ENCODE measurements at places on chromosomes 7 and 10.
A peak's percentile ranks its signal among the peaks of the same experiment; 100 is the strongest.

GRCh38 chr7:118183428-118183785, 557 bp upstream of the LSM8 start:
- no peak for DNase-seq

GRCh38 chr7:117171106-117171505, 151.8 kb downstream of the WNT2 start:
- no peak for DNase-seq

DNA sequence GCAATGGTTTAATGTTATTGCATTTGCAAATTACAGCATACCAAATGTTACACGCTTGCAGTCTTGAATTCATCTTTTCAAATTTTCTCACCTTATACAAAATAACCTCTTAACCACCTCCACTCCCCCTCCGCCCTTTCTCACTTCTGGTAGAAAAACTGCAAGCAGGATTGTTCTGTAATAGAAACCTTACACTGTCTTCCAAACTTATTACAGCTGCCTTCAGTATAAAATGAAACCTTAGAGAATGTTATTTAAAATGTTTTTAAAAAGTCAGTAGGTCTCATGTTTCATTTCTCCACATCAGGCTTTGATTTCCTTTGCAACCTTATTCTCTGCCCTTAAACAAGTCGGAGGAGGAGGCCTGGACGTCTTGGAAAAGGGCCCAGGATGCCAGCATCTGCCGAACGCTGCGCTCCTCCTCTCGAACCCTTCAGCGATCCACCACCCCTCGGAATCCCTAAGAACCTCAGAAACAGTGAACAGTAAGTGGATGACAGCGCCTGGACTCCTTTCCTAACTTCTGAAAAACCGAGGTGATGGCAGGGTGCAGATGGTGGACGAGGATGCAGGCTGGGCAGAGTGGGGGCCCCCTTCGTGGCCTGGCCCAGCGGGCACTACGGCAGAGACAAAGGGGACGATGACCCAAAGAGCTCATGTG, 74.0 kb downstream of the FGFR2 start:
- DNase-seq: no peak

DNA sequence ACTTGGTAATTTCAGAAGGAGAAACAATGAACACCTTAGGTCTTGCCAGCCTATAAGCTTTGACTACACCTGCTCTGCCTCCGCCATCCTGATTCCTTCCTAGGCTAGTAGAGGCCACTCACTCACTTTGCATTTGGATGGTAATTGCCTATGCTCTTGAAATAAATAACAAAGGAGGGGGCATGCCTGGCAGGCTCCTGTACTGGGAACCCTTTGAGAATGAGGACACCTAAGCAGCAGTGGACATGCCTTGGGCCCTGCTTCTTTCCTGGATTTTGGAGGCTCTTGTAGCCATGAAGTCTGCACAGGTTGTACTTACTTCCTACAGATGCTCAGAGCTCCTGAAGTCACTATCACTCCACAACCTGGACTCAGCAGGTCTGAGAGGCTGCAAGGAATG, 65.8 kb downstream of the BLNK start:
- no peak for DNase-seq

- DNase-seq: no peak
These were observed 24.3 kb upstream of the PPP2R2D start for GRCh38 chr10:131876508-131876907.

GRCh38 chr7:144670218-144670617, 165.6 kb downstream of the TPK1 start:
- no peak for DNase-seq

DNA sequence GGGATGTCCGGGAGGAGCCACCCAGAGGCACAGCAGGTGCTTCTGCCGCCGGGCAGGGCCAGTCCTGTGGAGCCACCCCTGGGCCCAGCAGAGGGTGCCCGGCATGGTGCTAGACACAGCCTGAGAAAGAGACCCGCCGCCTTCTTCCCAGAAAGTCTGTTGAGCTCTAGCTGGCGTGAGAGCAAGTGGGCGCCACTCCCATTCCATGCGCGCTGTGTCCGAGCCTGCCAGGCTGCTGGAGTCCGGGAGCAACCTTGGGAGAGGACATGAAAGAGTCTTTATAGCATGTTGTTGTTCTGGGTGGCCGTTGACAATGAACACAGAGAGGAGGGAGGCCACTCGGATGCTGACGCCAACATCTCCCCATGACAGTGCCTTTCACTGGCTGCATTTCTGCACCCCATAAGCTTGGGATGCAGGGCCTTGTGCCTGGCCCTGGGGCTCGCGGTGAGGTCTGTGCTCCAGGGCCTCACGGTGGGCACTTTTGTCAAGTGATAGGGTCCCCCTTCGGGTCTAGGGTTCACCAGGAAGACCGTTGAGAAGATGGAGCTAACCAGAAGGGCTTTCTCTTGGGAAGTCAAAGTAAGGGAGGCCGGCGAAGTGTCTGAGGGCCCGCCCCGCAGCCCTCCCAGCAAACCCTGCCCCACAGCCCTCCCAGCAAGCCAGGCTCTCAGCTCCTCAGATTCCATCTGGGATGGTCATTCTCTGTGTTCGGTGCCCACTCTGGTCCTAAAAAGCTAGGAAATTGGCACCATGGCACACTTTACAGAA, 47.3 kb downstream of the NKX6-2 start:
- no peak for DNase-seq

DNA sequence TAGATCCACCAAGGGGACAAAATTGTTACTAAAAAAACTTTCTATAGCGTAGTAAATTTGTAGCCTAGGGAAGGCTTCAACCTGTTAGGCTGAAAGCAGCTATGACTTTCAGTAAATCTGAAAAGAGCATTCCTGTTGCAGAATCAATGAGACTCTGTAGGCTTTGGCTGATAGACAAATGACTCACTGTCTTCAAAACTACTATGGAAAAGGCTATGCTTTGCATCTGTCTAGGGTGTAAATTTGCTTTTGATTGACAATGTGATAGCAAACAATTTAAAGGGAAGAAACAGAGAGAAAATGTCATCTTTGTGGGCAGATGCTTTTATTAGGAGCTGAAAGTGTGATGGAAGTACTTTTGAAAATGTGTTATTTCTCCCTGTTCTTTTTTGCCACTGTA, 60.6 kb downstream of the ARL5B start:
- no peak for DNase-seq

- DNase-seq: no peak
These were observed 23.5 kb downstream of the HEPACAM2 start for GRCh38 chr7:93202594-93203250.

- no peak for DNase-seq
These were observed 6.8 kb downstream of the PTPN12 start for GRCh38 chr7:77543910-77544309.

DNA sequence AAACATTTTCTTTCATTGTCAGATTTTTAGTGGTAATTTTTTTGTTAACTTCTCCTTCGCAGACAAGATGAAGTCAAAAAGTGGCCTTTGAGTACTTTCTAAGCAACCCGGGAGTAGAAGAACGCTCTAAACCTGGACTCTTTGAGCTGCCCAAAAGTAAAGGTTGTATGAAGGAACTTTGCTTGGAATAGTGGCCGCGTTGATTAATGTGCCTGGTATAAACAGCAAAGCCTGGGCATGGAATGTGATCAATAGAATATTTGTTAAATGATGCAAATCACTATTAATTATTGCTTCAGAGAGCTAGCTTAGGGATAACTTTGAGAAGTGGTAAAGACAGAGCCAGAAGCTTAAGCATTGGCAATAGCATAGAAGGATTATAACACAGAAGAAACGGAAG, 475.1 kb upstream of the ANKRD30A start:
- no peak for DNase-seq

DNA sequence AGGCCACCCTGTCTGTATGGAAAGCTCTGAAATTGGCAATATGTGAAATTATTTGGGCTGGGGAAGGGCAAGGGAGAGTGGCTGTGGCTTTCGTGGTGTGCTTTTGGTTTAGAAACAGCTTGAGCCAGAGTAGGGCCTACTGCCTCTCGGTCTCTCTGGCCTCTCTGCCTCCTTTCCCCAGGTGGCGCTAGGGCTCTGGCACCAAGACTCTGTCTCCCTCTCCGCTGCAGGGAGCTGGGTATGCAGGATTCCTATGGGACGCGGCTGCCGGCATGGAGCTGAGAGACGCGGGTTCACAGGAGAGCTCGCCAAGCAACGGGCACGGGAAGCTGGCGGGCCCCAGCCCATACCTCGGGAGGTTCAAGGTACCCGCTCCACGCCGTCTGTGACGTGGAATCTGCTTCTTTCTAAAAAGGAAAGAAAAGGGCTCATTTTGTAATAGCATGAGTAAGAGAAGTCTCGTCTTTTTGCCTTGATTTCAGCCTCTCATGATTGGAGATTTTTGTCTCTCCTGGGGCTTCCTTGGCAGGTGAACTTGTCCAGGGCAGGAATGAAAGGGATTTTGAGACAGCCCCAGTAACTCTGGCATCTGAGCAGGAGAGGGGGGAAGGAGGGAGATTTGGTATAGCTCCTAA, 105.1 kb upstream of the ANLN start:
- no peak for DNase-seq

- DNase-seq: no peak
These were observed 36.0 kb downstream of the DYNC1I1 start for GRCh38 chr7:95808396-95808795.

- DNase-seq: no peak
These were observed 100.2 kb downstream of the AGMO start for GRCh38 chr7:15461576-15461975.

DNA sequence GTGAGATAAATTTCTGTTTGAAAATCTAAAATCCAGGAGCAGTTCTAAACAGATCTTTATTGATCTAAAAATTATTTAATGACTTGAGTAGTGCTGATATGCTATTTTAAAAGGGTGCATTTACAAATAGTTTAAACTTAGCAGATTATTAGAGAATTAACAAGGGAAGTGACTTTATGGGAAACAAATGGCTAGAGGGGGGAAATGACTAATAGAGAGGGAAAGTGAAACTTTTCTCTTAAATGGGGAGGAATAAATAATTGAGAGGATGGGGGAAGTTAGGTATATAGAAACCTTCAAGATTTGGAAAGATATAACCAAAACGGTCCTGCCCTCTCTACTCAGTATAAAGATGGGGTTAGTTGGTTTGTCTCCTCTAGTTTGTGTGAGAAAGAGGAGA, 90.1 kb upstream of the ARMC3 start:
- no peak for DNase-seq

GRCh38 chr7:34825221-34825620, 167.2 kb downstream of the NPSR1 start:
- no peak for DNase-seq

DNA sequence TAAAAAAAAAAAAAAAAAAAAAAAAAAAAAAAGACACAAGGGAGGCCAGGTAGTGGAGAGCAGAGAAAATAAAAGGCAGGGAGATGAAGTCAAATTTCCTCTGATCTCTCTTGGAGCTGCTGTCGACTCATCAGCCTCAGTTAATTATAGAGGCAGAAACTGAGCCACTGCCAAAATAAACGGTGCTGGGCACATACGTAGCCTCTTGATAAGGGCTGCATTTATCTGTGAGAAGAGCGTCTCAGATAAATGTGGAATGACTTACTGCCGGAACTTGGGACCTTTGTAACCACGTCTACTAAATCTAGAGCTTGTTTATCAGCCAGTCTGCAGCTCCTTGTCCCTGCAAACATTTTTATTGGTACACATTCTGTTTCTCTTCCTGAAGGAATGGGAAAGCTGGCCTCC, 162.3 kb downstream of the BAMBI start:
- DNase-seq: no peak

DNA sequence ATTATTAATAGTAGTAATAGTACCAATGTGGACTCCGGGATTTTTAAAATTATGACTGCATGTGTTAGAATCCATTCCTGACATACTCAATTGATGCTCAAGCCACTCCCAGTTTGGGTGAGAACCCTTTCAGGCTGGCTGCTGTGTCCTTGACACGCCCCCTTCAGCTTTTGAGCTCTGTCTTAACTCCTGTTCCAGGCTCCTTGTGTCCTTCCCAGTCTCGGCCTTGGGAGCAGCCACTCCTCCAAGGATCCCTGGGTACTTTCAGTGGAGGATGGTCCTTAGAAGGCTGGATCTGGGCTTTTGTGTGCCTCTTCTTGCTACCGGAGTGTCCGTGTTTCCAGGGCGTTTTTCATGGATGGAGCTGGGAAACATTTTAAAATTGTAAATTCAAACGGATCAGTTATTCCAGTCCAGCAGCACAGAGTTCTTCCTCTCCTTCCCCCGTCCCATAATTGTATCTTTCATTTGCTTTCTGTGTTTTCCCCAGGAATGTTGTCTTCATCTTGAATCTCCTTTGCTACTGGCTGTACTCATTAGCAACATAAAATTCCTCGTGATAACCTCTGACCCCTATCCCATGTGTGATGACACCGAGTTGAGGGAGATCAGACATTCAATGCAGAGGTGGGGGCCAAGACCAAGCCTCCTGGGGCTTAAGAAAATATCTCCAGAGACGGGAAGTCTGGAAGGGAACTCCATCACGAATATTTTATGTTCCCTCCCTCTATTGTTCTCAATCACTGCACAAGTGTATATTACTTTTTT, 40.0 kb upstream of the PFKFB3 start:
- DNase-seq: no peak

DNA sequence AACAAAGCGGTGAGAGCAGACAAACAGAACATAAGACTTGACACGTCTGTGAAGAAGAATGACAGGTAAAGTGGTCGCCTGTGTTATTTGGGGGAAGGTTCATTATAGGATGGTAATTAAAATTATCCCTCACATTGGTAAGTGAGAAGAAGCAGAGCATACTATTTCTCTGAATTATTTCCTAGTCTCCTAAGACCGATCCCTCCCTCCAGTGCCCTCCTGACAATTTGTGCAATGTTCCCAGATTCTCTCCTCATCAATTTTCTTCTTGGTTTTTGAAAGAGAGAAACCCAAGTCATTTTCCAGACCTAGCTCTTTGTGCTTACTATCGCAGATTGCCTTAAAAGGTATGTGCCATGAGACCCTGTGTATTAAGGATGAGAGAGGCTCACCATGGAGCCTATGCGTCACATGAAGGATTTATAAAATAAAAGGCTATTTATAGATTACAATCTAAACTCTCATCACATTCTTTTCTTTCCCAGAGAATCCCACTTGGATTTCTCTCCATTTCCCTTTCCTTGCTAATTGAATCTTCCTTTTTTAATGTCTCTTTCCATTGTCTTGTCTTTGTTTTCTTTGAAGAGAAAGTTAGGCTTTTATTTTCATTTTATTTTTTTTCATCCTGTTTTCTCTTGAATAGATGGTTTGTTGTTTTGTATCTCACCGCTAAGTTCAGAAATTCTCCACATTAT, 112.0 kb downstream of the PPP1R3A start:
- no peak for DNase-seq

- peak; percentile 10 for DNase-seq
These were observed 162.6 kb downstream of the KLF6 start for GRCh38 chr10:3622427-3622826.

DNA sequence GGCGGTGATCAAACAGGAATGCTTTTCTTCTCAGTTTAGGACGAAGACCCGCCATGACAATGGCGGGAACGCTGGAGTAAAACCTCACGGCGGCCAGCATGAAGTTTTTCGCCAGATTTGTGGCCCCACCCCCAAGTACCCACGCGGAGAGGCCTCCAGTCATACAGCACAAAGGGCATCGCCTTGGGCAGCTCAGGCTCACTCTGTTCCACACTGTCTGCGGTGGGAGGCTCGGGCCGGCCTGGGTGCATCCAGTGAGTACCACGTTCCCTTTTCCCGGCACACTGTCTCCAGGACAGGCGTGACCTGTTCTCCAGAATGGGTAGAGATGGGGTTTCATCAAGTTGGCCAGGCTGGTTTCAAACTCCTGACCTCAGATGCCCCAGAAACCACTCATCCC, 27.3 kb downstream of the ASB13 start:
- no peak for DNase-seq

All from CD4-positive, alpha-beta T cell treated with Interleukin-12 subunit alpha and Interleukin-12 subunit beta, for 1 hour (primary cell).